Progenitor cell of endocrine pancreas (in vitro differentiated cells): ENCODE measurements at places on chromosomes 7 and 10. TPM values are rescaled to one million over a fixed set of nuclear protein-coding genes. Genes with fewer than 3 reads are reported as not detected.

GRCh38 chr10:25698638-25699037 lies 235.4 kb upstream of the MYO3A start:
- peaks cover 17% of the 10 kb centered on the region for H3K27me3 ChIP-seq
- no peak overlapping the region for H3K27ac ChIP-seq
- no peak for DNase-seq
- no peak overlapping the region for H3K4me3 ChIP-seq

Gene IFIT1B
- not detected in 2 replicates for total RNA-seq

DNA sequence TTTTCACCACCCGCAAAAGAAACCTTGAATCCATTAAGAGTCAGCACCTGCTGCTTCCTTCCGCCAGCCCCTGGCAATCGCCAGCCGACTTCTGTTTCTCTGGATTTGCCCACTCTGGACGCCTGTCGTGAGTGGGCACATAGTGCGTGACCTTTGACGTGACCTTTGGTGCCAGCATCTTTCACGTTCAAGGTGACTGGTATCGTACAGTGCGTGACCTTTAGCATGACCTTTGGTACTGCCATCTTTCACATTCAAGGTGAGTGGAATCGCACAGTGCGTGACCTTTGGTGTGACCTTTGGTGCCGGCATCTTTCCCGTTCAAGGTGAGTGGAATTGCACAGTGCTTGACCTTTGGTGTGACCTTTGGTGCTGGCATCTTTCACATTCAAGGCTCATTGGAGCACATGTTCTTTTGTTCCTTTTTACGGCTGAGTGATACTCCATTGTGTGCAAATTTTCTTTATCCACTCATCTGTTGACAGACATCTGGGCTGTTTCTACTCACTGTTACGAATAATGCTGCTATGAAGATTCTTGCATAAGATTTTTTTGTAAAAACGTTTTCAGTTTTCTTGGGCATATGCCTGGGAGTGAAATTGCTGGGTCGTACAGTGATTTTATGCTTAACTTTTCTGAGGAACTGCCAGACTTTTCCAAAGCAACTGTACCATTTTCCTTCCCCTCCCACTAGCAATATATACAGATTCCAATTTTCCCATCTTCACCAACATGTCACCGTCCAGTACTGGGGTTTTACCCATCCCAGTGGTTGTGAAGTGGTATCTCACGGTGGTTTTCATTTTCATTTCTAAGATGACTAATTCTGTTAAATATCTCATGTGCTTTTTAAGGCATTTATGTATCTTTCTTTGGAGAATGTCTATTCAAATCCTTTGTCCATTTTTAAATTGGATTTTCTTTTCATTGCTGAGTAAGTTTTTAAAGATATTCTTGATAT lies 145.3 kb downstream of the DIP2C start:
- no peak overlapping the region for H3K27ac ChIP-seq
- H3K4me1 ChIP-seq: peaks cover 26% of the 10 kb centered on the region
- H3K36me3 ChIP-seq: no peaks in the 10 kb centered on the region
- H3K4me3 ChIP-seq: no peak overlapping the region
- DNase-seq: no peak
- H3K27me3 ChIP-seq: no peaks in the 10 kb centered on the region

DNA sequence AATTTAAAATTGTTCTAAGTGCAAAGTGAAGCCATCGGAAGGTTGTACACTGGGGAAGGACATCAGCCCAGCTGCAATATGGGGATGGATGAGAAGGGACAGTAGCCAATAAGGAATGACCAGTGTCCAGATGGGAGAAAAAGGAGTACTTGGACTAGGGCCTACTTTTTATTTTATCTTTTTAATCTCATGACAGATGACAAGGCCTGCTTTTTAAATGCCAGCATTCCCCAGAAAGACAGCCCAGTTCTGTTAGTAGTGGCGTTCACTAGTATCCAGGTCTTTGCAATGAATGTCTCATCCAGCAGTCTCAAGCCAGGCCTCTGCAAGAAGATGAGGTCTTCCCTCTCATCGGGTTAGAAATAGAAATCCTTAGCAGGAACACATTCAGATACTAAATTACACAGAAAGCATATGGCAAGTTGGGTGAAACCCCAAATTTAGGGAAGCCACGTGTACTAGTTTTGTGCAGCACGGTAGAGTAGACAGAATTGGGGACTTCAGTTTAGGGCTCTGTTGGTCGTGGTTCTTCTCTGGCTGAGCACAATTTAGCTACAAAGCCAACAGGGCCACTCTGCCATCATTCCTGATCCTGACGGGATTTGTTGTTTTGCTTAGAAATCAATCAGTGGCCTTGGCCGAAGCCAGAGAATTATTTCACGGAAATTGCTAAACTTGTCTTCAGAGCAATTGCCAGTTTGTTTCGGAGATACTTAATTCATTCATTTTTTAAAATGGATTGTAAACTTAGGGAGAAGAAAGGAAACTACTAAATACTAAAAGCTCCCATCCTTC lies 227.8 kb downstream of the ARHGAP21 start:
- peaks cover 12% of the 10 kb centered on the region for H3K4me1 ChIP-seq
- H3K4me3 ChIP-seq: no peak overlapping the region
- H3K27me3 ChIP-seq: no peaks in the 10 kb centered on the region

Gene VWC2
- total RNA-seq: 0.02 TPM in 2 replicates

DNA sequence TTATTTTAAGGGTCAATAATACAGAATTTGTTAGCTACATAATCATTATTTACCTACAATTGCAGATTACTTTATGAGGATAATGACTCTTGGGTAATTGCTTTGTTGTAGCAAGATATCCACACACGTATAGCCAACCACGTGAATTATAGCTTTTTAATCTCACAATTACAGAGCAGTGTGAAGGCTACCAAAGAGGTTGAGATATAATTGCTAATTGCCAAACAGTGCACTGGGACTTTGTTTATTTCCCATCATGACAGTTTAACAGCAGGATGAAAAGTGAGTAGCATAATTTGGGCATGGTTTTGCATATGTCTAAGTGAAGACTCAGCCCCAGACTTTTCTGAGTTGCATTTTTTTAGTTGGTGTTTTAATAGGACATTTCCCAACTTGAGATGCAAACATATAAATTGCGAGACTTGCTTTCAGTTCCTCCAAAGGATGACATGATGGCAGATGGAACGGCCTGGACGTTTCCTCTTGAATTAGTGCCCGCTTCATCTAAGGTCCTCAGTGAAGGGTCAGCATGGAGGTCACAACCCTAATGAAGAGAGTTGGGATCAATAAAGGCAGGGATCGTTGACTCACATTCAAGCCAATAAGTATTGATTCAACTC lies 180.7 kb upstream of the GPR26 start:
- H3K27me3 ChIP-seq: peaks cover 3% of the 10 kb centered on the region
- H3K4me1 ChIP-seq: peaks cover 3% of the 10 kb centered on the region
- H3K36me3 ChIP-seq: no peaks in the 10 kb centered on the region
- H3K27ac ChIP-seq: no peak overlapping the region
- no peak overlapping the region for H3K4me3 ChIP-seq

- no peak for DNase-seq
- no peak overlapping the region for H3K4me3 ChIP-seq
- no peaks in the 10 kb centered on the region for H3K4me1 ChIP-seq
- H3K27ac ChIP-seq: no peak overlapping the region
- H3K27me3 ChIP-seq: no peaks in the 10 kb centered on the region
- H3K36me3 ChIP-seq: peaks cover 6% of the 10 kb centered on the region
Measured at GRCh38 chr7:108193594-108194498, 63.7 kb upstream of the LAMB4 start.

DNA sequence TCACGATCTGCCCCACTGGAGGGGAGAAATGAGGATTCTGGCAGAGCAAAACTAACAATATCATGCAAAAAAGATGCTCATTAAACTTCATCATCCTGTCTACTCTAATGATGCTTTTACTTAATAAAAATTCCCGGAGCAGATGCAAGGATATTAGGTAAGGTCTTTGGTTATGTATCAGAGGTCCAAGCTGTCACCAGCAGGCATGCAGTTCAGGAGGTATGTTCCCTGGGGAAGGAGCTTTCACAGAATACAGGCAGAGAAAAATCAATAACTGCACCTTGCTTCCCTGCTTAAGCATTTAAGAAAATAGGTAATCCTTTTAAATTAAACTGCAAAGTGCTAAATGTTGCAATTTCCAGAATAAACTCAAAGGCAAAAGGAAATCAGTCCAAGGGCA lies 81.6 kb upstream of the C1QL3 start:
- no peaks in the 10 kb centered on the region for H3K36me3 ChIP-seq
- H3K4me3 ChIP-seq: no peak overlapping the region
- no peak overlapping the region for H3K27ac ChIP-seq
- DNase-seq: no peak
- peaks cover 12% of the 10 kb centered on the region for H3K4me1 ChIP-seq

Gene AKR1C8
- not detected in 2 replicates for total RNA-seq

GRCh38 chr7:36404639-36405408 lies 15.2 kb downstream of the ANLN start:
- H3K36me3 ChIP-seq: peaks cover 21% of the 10 kb centered on the region
- H3K4me1 ChIP-seq: no peaks in the 10 kb centered on the region
- H3K27me3 ChIP-seq: no peaks in the 10 kb centered on the region
- no peak for DNase-seq

Gene PNLIP
- total RNA-seq: not detected in 2 replicates

Gene NPFFR1
- total RNA-seq: not detected in 2 replicates

Gene PDE6C
- not detected in 2 replicates for total RNA-seq

Gene PPIA
- total RNA-seq: 1,323 and 1,353 TPM in 2 replicates

DNA sequence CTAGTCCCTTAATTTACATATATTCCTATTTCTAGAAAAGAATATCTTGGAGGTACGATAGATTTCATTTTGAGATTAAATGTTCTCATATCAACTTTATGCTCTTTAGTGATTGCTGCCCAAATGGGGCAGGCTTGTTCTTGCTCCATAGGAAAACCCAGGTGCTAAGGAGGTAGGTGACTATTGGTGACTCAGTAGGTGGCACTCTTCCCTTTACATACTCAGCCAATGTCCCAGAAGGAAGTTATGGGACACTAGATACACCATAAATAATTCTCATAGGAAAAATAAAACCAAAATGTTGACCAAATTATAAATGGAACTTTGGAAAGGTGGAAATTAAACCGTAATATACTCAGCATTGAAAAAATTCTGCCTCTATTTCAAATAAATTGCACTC lies 4.0 kb downstream of the SKAP2 start:
- DNase-seq: no peak
- no peak overlapping the region for H3K4me3 ChIP-seq
- peak overlapping the region; percentile 50 for H3K27ac ChIP-seq
- H3K36me3 ChIP-seq: no peaks in the 10 kb centered on the region
- no peaks in the 10 kb centered on the region for H3K27me3 ChIP-seq

GRCh38 chr7:77950548-77950947 lies 152.0 kb downstream of the PHTF2 start:
- no peaks in the 10 kb centered on the region for H3K4me1 ChIP-seq
- DNase-seq: no peak
- H3K36me3 ChIP-seq: no peaks in the 10 kb centered on the region
- H3K4me3 ChIP-seq: no peak overlapping the region

DNA sequence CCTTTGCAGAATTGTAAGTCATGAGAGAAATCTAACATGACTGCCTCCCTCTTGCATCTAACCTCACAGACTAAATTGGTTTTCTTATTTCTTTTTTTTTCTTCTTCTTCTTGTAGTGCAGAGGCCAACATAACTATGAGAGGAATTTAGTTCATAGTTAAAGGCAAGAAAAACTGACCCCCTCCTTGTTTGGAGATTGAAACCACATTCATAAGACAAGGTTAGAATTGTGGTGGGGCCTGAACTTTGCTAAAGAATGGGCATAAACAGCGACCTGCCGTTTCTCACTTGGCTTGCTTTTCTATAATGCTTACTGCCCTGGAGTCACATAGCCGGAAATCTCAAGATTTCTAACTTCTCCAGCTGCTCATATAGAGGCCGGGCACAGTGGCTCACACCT lies 2.4 kb upstream of the POLM start:
- no peak overlapping the region for H3K4me3 ChIP-seq
- H3K36me3 ChIP-seq: peaks cover 2% of the 10 kb centered on the region
- peaks cover 17% of the 10 kb centered on the region for H3K27me3 ChIP-seq
- no peak for DNase-seq
- H3K27ac ChIP-seq: no peak overlapping the region

Gene CRHR2
- total RNA-seq: not detected in 2 replicates

Gene GFRA1
- total RNA-seq: 8.7 and 14.6 TPM in 2 replicates

DNA sequence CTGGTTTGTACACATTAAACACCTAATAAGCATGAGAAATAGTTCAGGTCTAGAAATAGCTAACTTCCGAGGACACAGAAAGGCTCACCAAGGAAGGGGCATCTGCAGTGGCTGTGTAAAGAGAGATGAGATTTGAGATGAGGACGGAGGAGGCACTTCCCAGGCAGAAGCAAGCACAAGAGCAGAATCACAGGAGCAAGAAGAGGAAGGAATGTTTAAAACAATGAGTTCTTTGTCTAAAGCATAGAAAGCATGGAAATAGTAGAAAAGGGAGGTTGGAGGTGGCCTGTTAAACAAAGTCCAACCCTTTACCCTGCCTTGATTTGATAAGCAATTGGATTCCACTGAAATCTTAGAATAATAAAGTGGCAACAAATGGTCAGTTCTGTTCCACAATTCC lies 11.6 kb upstream of the PON3 start:
- DNase-seq: no peak
- H3K36me3 ChIP-seq: peaks cover 21% of the 10 kb centered on the region
- peaks cover 11% of the 10 kb centered on the region for H3K4me1 ChIP-seq
- H3K4me3 ChIP-seq: no peak overlapping the region
- H3K27me3 ChIP-seq: no peaks in the 10 kb centered on the region

- no peak overlapping the region for H3K27ac ChIP-seq
- no peak overlapping the region for H3K4me3 ChIP-seq
- DNase-seq: no peak
- H3K4me1 ChIP-seq: no peaks in the 10 kb centered on the region
- H3K27me3 ChIP-seq: no peaks in the 10 kb centered on the region
Measured at GRCh38 chr10:108358912-108359311, 1194.4 kb upstream of the SORCS1 start.

- no peaks in the 10 kb centered on the region for H3K27me3 ChIP-seq
- no peaks in the 10 kb centered on the region for H3K4me1 ChIP-seq
- H3K27ac ChIP-seq: no peak overlapping the region
- no peak overlapping the region for H3K4me3 ChIP-seq
- DNase-seq: no peak
Measured at GRCh38 chr10:90111671-90112070, 410.3 kb downstream of the KIF20B start.

Gene FGFR2
- total RNA-seq: 146 and 149 TPM in 2 replicates

Gene GIMAP5
- not detected in 2 replicates for total RNA-seq

DNA sequence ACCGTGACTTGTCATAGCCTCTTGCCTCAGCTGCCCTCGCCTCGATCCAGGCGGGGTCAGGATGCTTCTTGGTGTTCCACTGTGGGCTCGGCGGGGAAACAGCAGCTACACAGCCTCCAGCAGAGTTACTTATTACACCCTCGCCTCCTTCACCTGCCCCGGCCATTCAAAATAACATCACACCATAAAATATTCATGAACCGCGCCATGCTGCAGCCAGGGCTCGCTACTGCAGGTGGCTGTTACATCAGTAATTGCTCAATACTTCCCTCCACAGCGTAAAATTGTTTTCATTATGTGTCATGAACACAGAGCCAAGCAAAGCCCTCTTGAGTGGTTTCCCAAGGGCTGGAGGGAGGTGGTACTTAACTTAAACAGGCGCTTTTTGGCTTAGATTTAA lies 241.5 kb upstream of the SP8 start:
- peaks cover 14% of the 10 kb centered on the region for H3K27me3 ChIP-seq
- no peak for DNase-seq
- no peak overlapping the region for H3K27ac ChIP-seq
- H3K36me3 ChIP-seq: no peaks in the 10 kb centered on the region
- H3K4me3 ChIP-seq: no peak overlapping the region

GRCh38 chr7:816751-817671 lies 15.3 kb upstream of the SUN1 start:
- H3K4me3 ChIP-seq: peak overlapping the region; percentile 87
- peak overlapping the region; percentile 97 for H3K27ac ChIP-seq
- H3K4me1 ChIP-seq: peaks cover 34% of the 10 kb centered on the region
- H3K36me3 ChIP-seq: peaks cover 5% of the 10 kb centered on the region
- H3K27me3 ChIP-seq: peaks cover 9% of the 10 kb centered on the region

Gene EFCAB10
- total RNA-seq: 0.53 and 0.73 TPM in 2 replicates

GRCh38 chr10:79166312-79166721 lies 97.6 kb downstream of the ZMIZ1 start:
- H3K4me3 ChIP-seq: no peak overlapping the region
- H3K36me3 ChIP-seq: peaks cover 9% of the 10 kb centered on the region
- peak overlapping the region; percentile 66 for H3K27ac ChIP-seq
- no peak for DNase-seq
